ENCODE measurements at places on chromosomes 7 and 10.

GRCh38 chr7:35465791-35466336 is 212.0 kb upstream of the TBX20 start:
- no peak for DNase-seq

- DNase-seq, result no peak
Observed at GRCh38 chr10:59008452-59008851, 168.0 kb upstream of the PHYHIPL start.

DNA sequence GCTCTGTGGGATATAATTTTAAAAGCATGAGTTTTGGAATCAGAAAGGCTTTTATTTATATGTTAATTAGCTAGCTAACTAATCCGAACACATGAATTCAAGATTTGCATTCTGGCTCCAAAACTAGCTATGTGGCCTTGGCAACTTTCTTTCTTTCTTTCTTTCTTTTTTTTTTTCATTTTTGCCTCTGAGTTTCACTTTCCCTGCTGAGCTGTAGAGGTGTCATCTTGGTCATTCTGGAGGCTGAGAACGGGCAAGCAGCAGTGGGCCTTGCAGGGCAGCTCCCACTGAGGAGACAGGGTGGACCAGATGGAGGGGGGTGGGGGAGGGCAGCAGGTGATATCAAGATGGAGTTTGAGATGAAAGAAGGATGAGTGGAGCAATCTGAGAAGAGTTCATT is 24.8 kb upstream of the SFMBT2 start:
- DNase-seq, result no peak

DNA sequence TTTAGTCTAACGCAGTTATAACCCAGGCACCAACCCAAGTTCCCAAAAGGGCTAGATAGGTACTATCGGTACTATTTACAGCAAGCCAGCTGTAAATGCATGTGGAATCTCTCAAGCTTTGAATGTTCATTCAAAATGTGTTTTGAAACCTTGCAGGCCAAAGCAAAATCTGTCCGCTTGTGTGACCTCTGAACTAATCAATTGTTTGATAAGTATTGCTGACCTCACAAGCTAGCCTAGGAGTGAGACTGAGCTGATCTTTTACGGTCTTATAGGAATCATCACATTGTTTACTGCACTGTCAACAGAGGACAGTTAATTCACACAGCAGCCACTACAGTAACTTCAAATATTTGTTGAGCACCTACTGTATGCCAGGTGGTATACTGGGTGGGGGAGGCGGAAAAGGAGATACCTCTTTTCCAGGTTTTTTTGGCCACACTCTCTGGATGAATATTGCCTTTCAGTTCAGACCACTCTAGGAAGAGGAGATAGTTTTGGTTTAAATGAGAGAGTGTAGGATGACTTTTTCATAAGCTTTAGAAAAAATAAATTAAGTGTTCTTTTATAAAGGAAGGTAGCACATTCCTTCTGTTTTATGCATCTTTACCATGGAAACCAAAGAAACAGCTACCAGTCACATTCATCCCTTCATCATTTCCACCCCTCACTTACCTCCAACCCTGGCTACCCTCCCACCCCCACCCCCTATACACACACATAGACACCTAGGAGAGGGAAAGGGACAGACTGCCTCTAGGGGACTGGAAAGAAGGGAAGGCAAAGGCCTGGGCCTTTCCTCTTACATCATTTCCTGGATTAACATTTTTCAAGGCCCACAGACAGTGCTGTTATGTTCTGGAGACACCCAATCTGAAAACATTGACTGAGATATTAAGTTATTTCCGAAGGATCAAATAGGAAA is 2.4 kb downstream of the PAPSS2 start:
- DNase-seq, result no peak

DNA sequence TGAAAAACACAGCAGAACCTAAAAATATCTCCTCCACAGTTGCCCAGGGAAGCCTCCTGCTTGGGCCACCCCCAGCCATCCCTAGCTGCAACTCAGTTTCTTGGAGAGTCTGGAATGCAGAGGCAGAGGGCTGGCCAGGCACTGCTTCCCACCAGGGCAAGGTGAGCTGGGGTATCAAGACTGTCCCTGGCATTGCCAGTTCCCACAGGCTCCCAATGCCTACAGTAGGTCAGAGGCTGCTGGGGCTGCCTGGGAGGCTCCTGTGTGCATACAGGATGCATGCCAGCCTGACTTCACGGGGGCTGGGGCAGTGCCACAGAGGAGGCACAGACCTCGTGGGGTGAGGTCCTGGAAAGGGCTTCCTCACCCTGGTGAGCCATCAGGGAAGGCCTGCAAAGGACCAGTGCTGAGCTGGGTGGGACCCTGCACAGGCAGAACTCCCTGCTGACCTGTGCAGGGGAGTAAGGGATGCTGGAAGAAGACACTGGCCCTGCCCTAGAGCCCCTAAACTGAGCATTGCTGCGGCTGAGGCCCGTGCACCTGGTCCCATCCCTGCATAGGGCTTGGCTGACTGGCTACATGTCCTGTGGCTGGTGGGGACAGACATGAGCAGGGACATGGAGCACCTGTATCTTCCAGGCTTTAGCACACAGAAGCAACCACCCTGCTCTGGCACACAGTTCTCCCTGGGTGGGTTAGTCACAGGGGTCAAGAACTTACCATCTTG is 121.9 kb upstream of the RET start:
- no peak for DNase-seq

DNA sequence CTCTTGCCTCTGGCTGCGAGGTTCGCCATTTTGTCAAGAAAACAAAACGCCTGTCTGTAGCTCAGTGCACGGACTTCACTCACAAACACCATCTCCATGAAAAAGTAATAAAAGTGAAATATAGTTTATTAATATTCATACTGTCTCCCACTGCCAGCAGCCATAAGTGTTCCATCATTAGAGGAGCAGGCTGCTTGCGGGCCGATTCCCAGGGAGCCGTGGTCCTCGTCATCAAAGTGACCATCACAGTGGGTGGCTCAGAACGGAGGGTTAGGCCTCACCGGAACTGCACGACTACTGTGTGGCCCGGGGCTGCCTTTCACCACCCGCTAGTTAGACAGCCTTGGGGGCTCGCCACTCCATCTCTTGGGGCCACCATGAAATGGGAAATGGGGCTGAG is 82.7 kb downstream of the HIPK2 start:
- no peak for DNase-seq

Data from AG09319 (cell line).